ENCODE measurements at places on chromosomes 7 and 10.

- DNase-seq, result no peak
Observed at GRCh38 chr7:114567416-114567815, 152.8 kb downstream of the FOXP2 start.

GRCh38 chr7:149459540-149460452 lies 1.1 kb downstream of the ZNF777 start:
- DNase-seq, result no peak

DNA sequence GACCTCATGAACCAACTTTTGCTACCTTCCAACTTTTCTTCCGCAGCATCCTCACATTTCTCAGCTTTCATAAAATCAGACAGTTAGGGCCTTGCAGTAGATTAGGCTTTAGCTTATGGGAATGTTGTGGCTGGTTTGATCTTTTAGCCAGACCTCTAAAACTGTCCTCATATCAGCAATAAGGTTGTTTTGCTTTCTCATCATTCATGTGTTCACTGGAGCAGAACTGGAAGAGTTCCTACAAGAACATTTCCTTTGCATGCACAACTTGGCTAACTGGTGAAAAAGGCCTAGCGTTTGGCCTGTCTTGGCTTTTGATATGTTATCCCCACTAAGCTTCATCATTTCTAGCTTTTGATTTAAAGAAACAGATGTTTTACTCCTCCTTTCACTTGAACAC lies 130.0 kb upstream of the LRRTM3 start:
- DNase-seq, result no peak

DNA sequence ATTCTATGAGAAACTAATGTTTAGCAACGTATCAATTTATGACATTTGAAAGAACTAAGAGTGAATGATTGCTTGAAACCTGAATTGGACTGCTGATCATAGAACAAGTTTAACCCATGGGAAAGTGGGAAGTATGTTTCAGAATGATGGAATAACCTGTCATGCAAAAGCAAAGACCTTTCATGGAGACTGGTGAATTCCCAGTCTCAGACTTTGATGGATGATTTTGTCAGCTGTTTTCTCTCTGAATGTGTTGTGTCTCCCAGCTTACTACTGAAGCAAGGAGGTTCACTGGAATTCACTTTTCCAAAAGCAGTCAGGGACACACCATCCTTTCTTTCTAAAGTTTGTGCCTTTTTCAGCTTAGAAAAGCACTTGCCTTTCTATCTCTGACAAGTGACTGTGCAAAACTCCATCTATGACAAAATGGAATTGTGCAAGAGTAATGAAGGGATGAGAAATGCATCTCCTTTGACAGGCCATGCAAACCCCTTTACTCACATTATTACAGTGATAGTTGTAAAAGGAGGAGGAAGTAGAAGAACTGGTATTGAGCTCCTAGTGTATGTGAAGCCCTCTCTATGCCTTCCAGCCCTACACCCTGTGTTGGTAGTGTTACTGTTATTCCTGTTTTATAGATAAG lies 176.1 kb downstream of the PRKG1 start:
- no peak for DNase-seq

GRCh38 chr7:131219312-131220041 lies 108.2 kb upstream of the MKLN1 start:
- DNase-seq, result no peak

GRCh38 chr10:73956476-73957359 lies 41.2 kb upstream of the VCL start:
- DNase-seq, result no peak

Measured in fibroblast of skin of left biceps (primary cell).